ENCODE measurements at places on chromosomes 6 and 20.

GRCh38 chr6:109096208-109096607 is 901 bp downstream of the CEP57L1 start:
- DNase-seq: no peak

- no peak for DNase-seq
Measured at GRCh38 chr6:3808759-3809514, 40.2 kb upstream of the FAM50B start.

DNA sequence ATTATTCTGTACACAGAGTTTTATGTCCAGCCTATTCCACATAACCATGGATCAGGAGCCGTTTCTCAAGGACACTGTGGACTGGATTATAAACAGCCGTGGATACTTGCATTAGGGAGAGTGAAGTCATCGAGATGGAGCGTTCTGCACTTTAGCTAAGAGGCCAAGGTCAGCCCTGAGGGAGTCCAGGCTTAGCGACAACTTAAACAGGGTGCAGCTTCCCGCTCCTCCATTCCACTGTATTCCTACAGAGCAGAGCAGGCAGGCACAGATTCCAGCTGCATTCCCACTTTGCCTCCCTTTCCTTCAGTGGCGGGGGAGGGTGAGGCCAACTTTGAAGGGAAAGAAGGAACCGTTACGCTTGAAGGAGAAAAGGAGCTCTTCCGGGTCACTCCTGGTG is 59.5 kb downstream of the RAMACL start:
- no peak for DNase-seq

- DNase-seq: no peak
Measured at GRCh38 chr6:125828476-125829039, 37.8 kb downstream of the NCOA7 start.

DNA sequence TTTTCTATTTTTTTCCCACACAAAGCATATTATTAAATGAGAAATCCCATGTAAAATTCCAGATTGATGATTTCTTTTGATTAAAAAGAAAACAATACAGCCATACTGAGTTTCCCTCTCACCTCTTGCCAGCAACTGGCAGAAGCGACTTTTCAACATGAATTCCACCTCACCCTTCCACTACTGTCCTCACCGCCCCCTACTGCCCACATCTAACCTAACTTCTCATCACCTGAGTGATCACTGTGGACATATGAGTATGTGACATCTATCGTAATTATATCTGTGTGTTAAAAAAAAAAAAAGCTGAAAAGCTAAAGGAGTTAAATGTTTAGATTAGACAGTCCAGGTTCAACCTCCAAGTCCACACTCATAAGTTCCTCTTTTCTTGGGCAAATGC is 528.6 kb downstream of the PRKN start:
- DNase-seq: no peak

- no peak for DNase-seq
Measured at GRCh38 chr6:117605169-117605826, 3.0 kb upstream of the GOPC start.

- no peak for DNase-seq
Measured at GRCh38 chr6:129264480-129265045, 381.6 kb downstream of the LAMA2 start.

DNA sequence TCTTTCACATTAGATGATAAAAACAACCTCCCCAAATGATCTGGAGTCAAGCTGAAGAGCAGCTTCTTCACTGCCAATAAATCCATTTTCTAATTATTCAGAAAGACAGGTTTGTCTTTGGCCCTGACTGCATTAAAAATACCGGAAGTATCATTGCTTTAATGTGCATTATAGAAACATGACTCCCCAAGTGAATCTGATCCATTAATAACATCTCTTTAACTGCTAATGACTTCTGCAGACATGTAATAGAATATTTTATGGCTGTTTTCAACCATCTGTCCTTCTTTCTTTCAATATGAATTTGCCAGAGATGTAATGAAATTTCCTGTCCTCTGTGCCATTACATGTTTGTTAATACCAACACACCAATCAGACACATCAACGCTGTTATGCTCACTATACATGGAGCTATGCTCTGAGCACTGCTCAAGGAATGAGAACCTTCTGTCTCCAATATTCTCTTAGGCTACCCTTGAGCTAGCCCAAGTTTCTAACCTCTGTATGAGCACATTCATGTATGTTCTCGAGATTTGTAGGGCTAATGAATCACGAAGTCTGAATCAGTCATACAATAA is 87.8 kb downstream of the LYRM4 start:
- no peak for DNase-seq

DNA sequence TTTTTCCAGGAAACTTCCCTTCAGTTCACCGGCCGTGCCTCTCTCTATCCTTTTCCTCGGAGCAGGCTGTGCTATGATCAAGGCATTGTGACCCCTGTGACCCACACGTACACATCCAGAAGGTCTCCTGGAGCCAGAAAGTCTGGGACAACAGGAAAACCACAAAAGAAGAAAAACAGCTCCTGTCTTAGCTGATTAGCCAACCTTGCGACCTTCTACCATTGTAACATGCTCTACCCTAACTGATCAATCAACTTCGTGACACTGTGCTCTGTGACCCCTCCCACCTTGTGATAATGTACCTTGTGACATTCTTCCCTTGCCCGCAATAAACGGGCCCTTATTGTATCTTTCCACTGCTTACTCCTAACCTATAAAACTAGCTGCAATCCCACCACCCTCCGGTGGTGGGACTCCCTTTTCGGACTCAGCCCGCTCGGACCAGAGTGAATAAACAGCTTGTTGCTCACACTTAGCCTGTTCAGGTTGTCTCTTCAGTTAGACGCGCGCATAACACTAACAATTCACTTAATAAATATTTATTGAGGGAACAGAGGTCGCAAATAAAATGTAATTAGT is 24.2 kb downstream of the ZNF311 start:
- no peak for DNase-seq

DNA sequence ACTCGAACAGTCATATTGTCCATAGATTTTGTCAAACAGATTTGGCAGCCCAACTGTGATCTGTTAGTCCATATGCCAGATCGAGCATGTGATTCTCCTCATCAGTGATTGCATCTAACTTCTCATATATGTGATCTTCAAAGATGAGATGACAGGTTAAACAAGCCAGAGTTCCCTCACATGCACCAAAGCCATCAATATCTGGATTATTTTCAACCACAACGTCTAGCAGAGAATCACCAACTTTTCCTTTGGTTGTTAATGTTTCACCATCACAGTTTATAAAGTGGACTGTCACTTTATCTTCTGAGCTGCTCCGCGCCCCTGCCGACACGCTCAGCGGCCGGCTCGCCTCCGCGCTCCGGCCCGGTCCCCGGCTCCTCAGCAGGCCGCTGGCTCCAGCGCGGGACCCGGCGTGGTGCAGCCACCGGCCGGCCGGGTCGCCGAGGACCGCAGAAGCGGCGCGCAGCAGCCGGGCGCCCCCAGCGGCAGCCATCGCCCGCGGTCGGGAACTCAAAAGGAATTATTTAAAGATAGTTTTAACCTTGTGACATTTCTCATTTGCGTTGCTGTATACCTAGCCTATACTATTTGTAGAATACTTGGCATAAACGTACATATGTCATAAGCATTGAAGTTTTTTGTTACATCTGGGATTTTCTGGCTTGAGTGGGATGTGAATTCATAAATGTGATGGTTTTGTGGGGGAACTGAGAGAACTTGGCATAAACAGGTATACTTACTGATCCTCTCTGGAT is 40.1 kb upstream of the DYNLRB1 start:
- no peak for DNase-seq

- DNase-seq: no peak
Measured at GRCh38 chr20:31474758-31475427, at the start of the genes DEFB124 and REM1. Gene DEFB124 (minus strand): TSS chr20:31475127. CDS start chr20:31473013, 2,114 bp downstream. Gene REM1 (plus strand): TSS chr20:31475288. CDS start chr20:31476446, 1,158 bp downstream.

GRCh38 chr6:134626086-134626485 is 308.2 kb upstream of the SGK1 start:
- DNase-seq: no peak

GRCh38 chr6:156940221-156940620 is 163.0 kb downstream of the ARID1B start:
- no peak for DNase-seq

- no peak for DNase-seq
Measured at GRCh38 chr6:123928529-123928928, 124.9 kb downstream of the NKAIN2 start.

- no peak for DNase-seq
Measured at GRCh38 chr6:169851641-169852503, 100.5 kb downstream of the ERMARD start.

GRCh38 chr6:75178757-75179156 is 27.1 kb downstream of the COL12A1 start:
- DNase-seq: no peak

GRCh38 chr6:16567071-16567470 is 194.2 kb downstream of the ATXN1 start:
- no peak for DNase-seq

- no peak for DNase-seq
Measured at GRCh38 chr6:156963712-156964700, 186.8 kb downstream of the ARID1B start.

DNA sequence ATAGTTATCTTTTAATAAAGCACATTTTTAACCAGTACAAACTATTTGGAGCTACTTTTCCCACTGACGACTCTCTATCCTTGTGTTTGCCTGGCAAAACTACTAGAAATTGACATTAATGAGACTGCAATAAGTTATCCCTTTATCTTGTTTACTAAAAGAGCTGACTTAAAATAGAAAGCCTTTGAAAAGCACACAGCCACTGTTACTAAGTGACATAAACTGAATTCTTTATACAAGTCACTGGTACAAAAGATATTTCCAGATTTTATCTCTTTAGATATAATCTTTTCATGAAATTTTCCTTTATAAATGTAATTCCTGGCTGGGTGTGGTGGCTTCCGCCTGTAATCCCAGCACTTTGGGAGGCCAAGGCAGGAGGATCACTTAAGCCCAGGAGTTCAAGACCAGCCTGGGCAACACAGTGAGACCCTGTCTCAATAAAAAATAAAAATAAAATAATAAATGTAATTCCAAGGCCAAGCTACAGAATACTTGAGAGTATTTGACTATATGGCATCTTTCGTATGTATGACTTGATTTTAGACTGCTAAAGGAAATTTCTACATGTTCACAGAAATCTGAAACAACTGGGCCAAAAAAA is 9.5 kb downstream of the MBOAT1 start:
- no peak for DNase-seq

DNA sequence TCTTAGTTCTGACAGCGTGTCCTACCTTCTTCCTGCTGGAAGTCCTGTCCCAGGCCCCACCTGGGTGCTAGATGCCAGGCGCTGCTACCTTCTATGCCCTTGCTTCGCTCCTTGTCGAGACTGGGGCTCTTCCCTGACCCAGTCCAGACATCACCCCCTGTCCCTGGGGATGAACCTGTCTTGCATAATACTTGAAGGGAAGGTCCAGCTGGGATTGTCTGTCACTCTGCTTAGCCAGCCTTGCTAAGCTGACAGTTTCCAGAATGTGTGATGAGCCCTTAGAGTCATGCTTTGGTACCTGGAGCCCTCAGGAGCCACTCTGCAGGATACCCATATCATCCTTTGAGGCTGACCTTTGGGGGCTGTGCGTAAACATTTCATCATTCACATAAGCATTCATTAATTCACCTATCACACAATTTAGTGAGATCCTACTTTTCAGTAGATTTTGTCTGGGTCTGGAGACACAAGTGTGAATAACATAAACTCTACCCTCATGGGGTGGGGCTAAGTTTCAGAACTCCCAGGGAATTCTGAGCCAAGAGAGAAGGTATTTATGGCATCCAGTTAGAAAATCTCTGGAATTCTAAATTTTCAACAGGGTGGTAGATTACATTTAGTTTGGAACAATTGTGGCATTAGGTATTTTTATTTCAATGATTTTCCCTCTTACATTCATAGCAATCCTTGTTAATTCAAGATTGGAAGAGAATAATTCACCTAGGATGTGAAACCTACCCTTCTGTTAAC is 151.1 kb upstream of the HDAC2 start:
- no peak for DNase-seq

- no peak for DNase-seq
Measured at GRCh38 chr6:733431-734219, 40.7 kb upstream of the EXOC2 start.

DNA sequence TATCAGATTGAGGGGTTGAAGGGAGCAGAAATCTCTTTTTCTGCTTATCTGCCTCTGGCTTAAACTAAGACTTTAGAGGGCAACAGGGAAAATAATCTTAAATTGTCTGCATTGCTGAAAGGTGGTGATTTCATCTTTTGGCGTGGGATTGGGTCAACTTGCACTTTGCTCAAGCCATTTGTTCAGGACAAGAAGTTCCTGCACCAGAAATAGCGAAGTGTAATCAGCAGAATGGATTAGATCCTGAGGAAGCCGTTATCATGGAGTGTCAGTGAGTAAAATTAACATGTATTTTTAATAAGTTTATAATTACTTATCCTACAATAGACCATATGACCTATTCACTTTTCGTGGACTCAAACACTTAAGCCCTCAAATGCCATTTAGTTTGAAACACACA is 249.3 kb downstream of the CD83 start:
- no peak for DNase-seq

DNA sequence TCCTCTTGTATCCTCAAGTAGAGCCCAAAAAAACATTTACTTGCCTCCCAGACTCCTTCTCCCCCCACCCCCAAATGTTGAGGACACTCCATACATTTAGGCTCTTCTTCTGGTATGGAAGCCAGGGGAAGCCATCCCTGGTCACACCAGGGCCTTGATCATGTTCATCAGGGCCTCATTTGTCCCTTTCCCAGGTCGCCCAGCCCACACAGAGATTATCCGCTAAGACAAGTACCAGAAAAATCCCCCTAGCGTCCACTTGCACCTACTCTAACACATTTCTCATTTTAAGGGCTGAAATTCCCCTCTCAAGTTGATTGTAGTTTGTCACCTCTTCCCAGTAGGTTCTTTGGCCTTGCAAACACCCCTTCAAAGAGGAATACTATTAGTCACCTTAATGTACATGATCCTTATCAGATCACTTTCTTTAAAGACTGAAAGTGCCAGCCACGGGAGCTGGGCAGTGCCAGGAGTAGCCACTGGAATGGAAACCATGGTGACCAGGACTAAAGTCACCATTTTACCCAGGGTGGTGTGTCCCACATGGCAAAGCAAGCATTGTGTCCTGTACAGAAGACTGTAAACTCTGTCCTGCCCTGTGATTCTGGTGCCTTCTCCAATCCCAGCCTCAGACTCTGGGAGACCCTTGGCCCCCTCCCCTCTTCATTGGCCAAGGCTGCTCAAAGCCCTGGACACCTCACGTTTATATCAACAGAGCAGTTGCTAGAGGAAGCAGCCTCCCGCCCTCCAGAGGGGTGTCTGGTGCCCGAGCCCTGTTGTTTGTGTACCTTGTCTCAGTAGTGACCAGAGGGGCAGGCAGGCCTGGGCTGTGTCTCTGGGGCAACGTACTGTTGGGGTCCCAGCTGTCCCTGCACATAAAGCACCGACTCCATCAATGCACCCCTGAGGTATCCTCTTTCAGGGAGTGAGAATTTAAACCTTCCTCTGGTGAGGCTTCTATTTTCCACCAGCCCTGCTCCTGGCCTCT is 5.0 kb upstream of the APOBEC2 start:
- no peak for DNase-seq

- DNase-seq: no peak
Measured at GRCh38 chr20:62685781-62686555, 22.7 kb upstream of the NTSR1 start.

- DNase-seq: no peak
Measured at GRCh38 chr6:155493694-155494143, 38.1 kb upstream of the NOX3 start.

Data from stimulated activated CD4-positive, alpha-beta T cell treated with anti-CD3 and anti-CD28 coated beads, Interleukin-15, amount 100 ng/mL, for 1 hour (primary cell).